Left hindlimb (tissue), 1 donor: ENCODE measurements at places on chromosomes 5 and 9.

GRCh38 chr9:26775391-26775790, 117.2 kb downstream of the CAAP1 start:
- DNase-seq, result no peak

GRCh38 chr5:172713113-172713808, 57.7 kb downstream of the DUSP1 start:
- DNase-seq, result peak; percentile 65

- no peak for DNase-seq
Measured at GRCh38 chr9:69885931-69886330, 65.3 kb downstream of the CFAP95 start.

GRCh38 chr5:6491196-6491918, 42.7 kb downstream of the UBE2QL1 start:
- DNase-seq, result no peak

DNA sequence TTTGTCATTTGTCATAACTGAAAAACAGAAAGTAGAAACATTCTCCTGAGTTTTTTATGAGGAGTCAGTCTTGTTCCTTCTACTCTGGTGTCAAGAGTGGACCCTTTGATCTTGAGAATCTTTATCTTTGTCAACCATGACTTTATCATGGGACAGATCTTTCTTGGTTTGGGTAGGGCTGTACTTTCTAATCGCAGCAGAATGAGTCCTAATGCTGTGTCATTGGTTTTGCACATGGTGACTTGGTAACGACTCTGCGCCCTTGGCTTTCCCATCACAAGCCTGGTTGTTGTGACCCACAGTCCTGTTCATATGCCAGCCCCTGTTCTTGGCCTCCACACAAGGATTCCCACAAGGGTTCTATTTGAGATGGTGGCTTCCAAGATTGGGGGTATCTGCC, 45.6 kb downstream of the AOPEP start:
- no peak for DNase-seq

- DNase-seq, result no peak
Measured at GRCh38 chr5:125109816-125110215, 363.4 kb upstream of the ZNF608 start.

- peak; percentile 19 for DNase-seq
Measured at GRCh38 chr5:763998-764781, 20.3 kb downstream of the ZDHHC11B start.

DNA sequence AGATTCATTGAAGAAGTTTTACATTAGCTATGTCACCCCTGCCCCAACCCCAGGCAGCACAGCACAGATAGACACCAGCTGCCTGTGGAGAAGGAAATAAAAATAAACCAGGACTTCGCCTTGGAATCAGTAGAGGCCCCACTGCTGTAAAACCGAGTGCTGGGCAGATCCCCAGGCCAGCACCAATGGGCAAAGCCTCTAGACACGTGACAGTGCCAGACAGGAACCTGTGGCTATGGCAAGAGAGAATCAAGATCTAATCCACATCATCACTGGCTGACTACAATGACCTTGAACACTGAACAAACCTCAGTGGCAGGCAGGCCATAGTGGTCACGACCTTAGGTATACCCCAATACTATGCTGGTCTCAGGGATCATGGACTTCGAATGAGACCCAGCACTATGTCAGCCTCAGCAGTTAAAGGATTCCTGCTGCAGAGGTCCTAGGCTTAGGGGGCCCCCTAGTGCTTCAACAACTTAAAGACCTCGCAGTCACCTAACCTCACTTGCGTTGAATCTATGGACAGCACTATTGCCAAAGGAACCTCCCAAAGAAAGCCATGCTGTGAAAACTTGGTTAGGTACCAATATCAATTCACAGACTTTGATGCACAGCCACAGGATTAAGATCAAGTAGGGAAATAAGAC, 2118.6 kb upstream of the C9orf72 start:
- DNase-seq, result no peak

- DNase-seq, result peak; percentile 73
Measured at GRCh38 chr9:34664281-34665066, 2.0 kb upstream of the CCL27 start.

- no peak for DNase-seq
Measured at GRCh38 chr9:131433302-131433854, 39.5 kb downstream of the PRRC2B start.

GRCh38 chr5:66595756-66596635, at the start of gene MAST4:
Gene MAST4, plus strand, starts transcription at chr5:66596393. Its CDS starts 263 bp downstream, at chr5:66596656.
- DNase-seq, result peak; percentile 91

GRCh38 chr9:8876303-8876702, 1076.7 kb upstream of the DMAC1 start:
- DNase-seq, result no peak

DNA sequence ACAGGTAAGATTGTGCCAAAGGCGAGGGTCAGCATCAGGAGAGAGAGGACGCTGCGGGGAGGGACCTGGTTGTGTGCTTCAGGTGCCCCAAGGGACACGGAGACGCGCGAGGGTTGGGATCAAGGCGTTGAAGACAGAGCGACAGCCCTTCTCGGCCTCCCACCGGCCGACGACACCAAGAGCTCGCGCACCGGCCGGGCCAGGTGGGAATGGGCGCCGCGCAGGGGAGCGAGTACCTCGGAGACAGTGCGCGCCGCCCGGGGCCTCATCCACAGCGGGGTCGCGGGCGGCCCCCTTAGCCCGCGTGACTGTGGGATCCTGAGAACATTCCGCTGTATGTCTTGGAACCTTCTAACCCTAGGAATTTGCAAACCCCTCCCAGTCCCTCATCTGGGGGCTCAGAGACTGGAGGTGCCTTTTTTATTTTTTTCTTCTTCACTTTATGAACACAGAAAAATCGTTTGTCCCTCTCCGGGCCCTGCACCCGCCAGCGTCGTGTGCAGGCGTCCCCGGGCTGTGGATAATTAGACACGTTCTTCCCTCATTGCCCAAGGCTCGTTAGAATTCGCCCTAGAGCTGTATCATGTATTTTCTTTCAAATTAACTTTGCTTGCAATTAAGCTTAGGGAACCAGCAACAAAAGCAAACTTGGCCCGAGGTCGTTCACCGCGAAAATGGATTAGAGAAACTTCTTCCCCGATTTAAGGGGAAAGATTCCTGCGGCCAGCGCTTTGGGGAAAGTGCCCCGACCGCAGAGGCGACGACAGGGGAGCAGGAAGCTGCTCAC, 4.8 kb downstream of the FOXE1 start:
- no peak for DNase-seq

DNA sequence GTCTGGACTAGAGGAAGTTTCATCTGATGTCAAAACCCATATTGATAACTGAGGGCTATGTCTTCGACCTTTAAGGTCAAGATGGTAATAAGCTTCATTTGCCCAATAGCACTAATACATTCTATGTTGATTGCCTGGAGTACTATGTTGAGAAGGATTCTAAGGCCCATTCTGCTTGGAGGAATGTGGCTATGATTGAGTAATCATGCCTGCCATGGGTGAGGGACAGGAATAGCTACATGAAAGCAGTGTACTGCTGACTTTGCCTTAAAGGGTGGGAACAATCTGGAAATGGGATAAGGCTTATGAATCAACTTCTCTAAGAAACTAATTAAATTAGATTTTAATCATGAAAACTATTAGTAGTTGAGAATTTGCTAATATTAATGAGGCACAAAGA, 13.6 kb downstream of the NNT start:
- DNase-seq, result no peak

GRCh38 chr9:14924230-14925219, 14.3 kb upstream of the FREM1 start:
- no peak for DNase-seq

GRCh38 chr9:113673726-113674125, 202.4 kb upstream of the ZNF618 start:
- no peak for DNase-seq

- DNase-seq, result no peak
Measured at GRCh38 chr5:80745490-80745889, 90.7 kb upstream of the DHFR start.

GRCh38 chr9:76401176-76401575, 7.0 kb upstream of the RFK start:
- DNase-seq, result no peak

GRCh38 chr5:94174748-94175411, 433.5 kb upstream of the POU5F2 start:
- DNase-seq, result no peak

DNA sequence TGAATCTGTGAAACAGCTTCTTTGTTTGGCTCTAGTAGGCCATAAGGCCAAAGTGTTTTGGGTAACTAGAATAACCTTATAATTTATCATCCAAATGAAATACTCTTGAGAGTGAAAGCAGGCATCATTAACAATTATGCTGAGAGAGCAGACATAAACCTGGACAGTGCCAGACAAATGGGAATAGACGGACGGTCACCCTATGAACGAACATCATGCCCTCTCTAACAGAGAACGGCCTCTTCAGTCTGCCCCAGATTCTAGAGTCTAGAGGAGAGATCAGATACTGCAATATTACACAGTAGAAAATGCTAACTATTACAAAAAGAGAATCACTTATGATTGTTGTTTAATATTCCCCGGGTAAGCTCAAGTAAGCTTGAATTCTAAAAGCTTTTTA, 68.5 kb downstream of the APBA1 start:
- no peak for DNase-seq

- DNase-seq, result no peak
Measured at GRCh38 chr5:178454821-178455479, 135.2 kb downstream of the COL23A1 start.

GRCh38 chr9:76255781-76256455, 138.3 kb downstream of the RFK start:
- DNase-seq, result peak; percentile 53

DNA sequence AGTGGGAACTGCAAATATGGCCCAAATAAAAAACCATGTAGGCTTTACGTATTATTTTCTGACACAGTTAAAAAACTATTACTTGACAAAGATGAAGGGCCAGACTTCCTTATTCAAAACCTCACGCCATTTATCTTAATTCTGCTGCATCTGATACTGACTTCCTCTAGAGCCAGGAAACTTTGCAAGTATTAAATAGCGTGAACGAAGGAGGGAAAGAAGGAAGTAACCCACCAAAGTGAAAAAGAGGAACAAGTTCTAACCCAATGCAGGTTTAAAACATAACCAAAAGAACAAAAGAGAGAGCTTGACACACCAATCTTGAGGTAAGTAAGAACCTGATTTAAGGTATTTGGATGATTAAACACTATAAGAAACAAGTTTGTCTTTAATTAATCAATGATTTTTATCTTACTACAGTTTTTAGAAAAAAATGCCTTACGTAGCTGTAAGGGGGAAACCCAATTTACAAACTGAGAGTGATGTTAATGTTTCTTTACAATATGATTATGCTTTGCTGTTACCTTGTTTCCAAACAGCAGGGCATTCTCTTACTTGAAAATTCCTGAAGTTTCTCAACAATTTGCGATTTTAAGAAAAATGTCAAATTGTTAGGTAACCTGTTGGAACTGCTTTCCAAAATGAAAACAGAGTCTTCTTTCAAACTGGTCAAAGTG, at the start of gene GAPT:
Gene GAPT, plus strand, starts transcription at position 220 of the 677 bp plus-strand sequence. CDS start 3,102 bp downstream, outside the sequence.
- no peak for DNase-seq

DNA sequence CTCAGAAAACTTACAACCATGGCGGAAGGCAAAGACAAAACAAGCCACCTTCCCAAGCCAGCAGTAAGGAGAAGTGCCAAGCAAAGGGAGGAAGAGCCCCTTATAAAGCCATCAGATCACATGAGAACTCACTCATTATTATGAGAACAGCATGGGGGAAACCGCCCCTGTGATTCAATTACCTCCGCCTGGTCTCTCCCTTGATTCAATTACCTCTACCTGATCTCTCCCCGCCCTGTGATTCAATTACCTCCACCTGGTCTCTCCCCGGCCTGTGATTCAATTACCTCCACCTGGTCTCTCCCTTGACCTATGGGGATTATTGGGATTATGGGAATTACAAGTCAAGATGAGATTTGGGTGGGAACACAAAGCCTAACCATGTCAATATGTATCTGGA, 467.3 kb upstream of the FTMT start:
- no peak for DNase-seq

DNA sequence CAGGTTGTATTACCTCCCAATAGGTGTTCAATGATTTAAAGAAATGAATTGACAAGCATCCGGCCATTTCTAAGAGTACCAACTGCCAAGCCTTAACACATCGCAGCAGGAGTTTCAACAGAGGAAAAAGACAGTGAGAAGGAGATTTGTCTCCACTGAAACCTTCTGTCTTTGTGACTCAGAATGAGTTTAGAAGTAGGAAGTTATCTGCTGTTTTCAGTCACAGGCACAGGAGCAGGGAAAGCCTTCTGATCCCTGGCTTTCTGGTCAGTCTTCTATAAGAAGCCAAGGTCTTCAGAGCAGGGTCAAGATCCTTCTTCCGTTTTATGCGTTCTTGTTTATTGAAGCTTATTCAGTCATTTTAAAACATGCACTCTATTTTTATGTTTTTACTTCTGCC, 390.7 kb upstream of the PCSK5 start:
- DNase-seq, result no peak

DNA sequence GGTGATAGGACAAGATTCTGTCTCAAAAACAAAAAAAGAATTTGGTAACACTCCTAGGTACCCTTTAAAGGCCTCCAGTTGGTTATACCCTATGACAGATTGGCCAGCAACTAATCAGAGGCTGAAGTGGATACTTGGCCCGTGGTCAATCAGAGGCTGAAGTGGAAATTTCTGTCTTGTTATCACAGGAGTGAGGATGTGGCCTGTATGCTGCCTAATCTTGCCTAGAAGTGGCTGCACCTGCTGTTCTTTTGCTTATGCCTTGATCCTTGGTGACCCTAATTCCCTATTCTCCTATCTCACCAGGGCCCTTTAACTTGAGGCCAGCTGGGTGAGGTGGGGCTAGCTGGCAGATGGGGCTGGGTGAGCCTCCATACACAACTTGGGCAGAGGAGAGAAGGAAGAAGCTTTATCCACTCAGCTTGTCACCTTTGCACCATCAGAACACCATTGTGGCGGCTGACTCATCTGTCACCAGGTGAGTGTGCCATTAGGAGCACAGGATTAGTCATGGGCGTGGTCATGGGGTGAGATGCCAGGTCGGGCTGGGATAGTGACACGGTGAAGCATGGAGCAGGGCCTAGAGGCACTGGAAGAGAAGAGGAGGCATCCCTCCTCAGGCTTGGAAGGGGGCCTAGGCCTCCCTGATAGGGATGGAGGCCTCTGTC, 41.5 kb downstream of the SAR1B start:
- DNase-seq, result no peak

DNA sequence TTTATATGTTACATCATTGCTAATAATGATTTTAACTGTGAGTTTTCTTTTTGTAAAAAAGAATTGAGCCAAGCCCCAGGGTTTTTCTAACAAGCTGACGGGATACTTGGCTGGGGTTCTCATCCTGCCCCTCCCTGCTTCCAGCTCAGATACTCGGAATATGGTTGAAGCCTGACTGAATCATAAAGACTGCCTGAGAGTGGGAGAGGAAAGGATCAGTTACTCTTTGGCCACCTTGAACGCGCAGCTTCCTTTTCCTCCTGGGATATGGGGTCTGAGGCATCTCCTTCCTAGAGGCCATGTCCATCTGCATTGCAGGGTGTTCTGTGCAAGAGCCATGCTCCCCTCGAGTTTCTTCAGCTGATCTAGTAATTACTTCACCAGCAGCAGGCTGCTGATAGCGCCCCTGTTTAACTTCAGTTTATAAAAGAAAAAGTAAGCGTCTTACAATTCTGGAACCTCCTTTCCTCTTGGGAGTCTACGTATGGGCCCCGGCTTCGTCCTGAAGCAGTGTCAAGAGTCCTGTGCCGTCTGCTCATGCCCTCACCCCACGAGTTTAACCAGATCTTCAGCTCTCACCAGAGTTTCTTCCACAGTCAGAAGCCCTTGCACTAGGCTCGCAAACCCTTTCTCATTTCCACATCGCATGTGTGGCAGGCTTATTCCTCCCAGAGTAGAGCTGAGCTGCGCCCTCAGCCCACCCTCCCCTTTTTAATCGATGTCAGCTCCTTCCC, 130.0 kb downstream of the MVB12B start:
- DNase-seq, result peak; percentile 46

GRCh38 chr5:6222121-6222520, 156.2 kb downstream of the MED10 start:
- DNase-seq, result no peak
